ENCODE measurements at places on chromosomes 5 and 9. TPM values are rescaled to one million over a fixed set of nuclear protein-coding genes. Genes with fewer than 3 reads are reported as not detected.

Gene TAS2R1
- 0.32 TPM for total RNA-seq

Gene DDX4
- not detected for total RNA-seq

Gene SOWAHA
- total RNA-seq = under 0.01 TPM

Gene ST6GALNAC6
- 44.0 TPM for total RNA-seq

Gene DBH
- not detected for total RNA-seq

Gene CFAP77
- not detected for total RNA-seq

Gene FAM153A
- total RNA-seq = not detected

DNA sequence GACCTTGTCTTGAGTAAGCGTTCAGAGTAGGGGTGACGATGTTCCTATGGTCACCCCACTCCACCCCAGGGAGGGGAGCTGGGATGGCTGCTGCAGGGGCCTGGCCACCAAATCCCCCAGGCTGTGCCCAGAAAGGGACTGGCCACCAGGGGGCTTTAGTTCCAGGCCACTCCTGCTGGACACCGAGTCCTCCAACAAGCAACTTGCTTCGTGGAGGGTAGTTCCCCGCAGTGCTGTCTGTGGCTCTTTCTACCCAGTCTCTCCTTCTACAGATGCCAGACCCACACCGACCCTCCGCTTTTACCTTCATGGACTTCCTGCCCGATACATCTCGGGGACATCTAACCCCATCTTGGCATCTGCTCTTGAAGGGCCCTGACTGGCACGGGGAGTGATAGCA lies 35.7 kb upstream of the GABRP start:
- DNase-seq = peak; percentile 24

DNA sequence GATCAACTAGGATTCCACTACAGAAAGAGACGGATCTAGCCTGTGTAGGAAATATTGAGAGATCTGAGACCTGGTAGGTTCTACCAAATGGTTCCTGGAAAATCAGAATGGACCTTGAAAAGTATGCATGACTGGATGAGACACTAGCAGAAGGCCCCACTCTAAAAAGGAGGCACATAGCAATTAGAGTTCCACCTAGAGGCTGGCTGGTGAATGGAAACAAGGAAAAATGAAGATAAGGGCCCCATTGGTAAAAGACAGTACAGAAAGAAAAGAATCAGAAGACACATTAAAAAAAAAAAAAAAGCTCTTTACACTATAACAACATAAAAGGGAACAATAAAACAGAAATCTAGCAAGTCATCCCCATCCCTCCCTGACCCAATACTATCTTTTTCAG lies 518.5 kb downstream of the NR2F1-AS1 start:
- DNase-seq = no peak

GRCh38 chr5:34525761-34526160 lies 130.4 kb upstream of the RAI14 start:
- no peak for DNase-seq

DNA sequence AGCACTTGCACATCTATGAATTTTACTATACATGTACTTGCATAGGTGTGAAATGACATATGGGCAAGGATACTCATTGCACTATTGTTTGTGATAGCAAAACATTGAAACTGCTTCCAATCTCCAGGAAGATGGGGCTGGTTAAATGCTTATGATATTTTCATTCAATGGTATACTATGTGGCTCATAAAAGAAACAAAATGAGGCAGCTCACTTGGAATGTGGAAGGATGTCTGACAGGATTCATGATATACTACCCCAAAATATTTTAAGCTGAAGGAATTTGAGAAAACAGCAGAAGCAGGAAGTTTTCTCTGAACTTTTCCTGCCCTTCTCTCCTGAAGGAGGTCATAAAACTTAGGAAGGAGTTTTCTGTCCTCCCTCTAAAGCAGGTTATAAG lies 99.6 kb upstream of the CAST start:
- peak; percentile 31 for DNase-seq

- no peak for DNase-seq
These were observed 208.4 kb downstream of the MEF2C start for GRCh38 chr5:88674356-88675167.

- DNase-seq = no peak
These were observed 13.2 kb downstream of the MEIKIN start for GRCh38 chr5:131932235-131932634.
